ENCODE measurements at places on chromosomes 7 and 10. TPM values are rescaled to one million over a fixed set of nuclear protein-coding genes. Genes with fewer than 3 reads are reported as not detected.

DNA sequence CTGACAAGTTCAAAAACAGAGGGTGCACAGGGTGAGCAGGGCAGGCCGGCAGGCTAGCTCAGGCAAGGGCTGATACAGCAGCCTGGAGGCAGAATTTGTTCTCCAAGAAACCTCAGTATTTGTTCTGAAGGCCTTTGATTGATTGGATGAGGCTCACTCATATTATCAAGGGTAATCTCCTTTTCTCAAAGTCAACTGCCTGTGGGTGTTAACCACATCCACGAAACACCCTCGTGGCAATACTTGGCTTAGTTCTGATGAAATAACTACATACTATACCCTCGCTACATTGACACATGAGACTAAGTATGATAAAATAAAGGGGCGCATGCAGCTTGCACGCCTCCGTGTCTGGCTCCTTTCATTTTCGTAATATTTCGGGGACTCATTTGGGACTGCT lies 4.4 kb upstream of the PPP2R2D start:
- DNase-seq, result no peak
- no peak overlapping the region for H3K27ac ChIP-seq
- no peaks in the 10 kb centered on the region for H3K36me3 ChIP-seq
- H3K27me3 ChIP-seq, result peaks cover 8% of the 10 kb centered on the region

GRCh38 chr7:96997512-96998032 lies 7.8 kb upstream of the DLX6 start:
- H3K36me3 ChIP-seq, result no peaks in the 10 kb centered on the region
- H3K27ac ChIP-seq, result no peak overlapping the region
- peaks cover 100% of the 10 kb centered on the region for H3K27me3 ChIP-seq

GRCh38 chr7:110358028-110358427 lies 732.9 kb upstream of the LRRN3 start:
- DNase-seq, result no peak
- no peaks in the 10 kb centered on the region for H3K36me3 ChIP-seq
- no peak overlapping the region for H3K27ac ChIP-seq
- H3K4me1 ChIP-seq, result no peaks in the 10 kb centered on the region
- H3K27me3 ChIP-seq, result no peaks in the 10 kb centered on the region

DNA sequence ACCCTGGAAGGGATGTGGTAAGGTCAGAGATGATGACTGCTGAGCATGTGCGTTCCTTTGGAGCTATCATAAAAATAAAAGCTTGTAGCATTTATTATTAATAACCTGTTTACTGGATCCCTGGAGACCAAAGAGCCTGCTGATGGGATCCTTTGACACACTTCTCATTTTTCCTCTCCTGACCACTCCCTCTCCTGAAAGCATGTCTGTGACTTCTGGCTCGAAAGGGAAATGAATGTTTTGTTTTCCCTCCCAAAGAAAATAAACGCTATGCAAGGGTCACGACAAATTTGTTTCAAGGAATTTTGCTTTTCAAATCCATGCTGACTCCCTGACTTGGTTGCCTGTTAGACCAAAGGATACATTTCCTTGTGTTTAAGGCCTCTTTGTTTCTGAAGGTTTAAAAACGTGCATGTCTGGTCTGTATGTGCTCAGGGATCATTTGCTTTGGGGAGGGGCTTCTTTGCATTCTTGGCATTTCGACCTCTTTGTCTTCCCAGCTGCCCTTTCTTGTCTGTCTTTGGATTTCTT lies 185.1 kb upstream of the AGK start:
- H3K4me3 ChIP-seq, result no peak overlapping the region
- no peaks in the 10 kb centered on the region for H3K36me3 ChIP-seq
- H3K27ac ChIP-seq, result no peak overlapping the region
- no peaks in the 10 kb centered on the region for H3K27me3 ChIP-seq
- DNase-seq, result no peak

WNT8B gene
- total RNA-seq, result 0.13 TPM
